A549 treated with DMSO at 1 μM for 4 hours (cell line): ENCODE measurements at places on chromosomes 16 and 17. TPM values are rescaled to one million over a fixed set of nuclear protein-coding genes. Genes with fewer than 3 reads are reported as not detected.

Gene MT4
- total RNA-seq = not detected in 5 replicates

Gene PNMT
- 0.13 TPM in 1 of 5 replicates, not detected in the others for total RNA-seq

Gene KCNJ18
- total RNA-seq = 0.05 TPM in 2 of 5 replicates, not detected in the others

Gene SLC35G6
- total RNA-seq = not detected in 5 replicates
